ENCODE measurements at places on chromosomes 2 and 18.
A peak's percentile ranks its signal among the peaks of the same experiment; 100 is the strongest.

GRCh38 chr18:9791991-9792390, 83.9 kb downstream of the RAB31 start:
- DNase-seq, result no peak

DNA sequence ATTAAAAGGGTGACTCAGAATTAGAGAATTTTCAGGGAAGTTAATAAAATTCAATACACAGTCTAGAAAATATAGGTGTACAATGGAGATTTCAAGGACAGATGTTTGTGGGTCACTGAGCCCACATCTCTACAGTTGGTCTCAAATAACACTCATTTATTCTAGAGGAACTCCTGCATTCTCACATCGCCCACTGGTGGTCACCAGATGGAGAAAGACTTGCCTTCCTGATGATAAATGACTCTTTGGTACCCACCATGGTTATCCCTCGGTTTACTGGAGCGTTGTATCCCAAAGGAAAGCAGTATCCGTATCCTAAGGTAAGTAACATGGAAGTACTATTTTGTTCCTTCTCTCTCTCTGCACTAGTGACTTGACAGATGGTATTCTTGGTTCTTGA, 1297.1 kb downstream of the DPP10 start:
- no peak for DNase-seq

GRCh38 chr18:58125183-58125582, 81.2 kb downstream of the NEDD4L start:
- peak; percentile 11 for DNase-seq

- peak; percentile 43 for DNase-seq
Observed at GRCh38 chr2:20157193-20157891, 67.6 kb downstream of the SDC1 start.

DNA sequence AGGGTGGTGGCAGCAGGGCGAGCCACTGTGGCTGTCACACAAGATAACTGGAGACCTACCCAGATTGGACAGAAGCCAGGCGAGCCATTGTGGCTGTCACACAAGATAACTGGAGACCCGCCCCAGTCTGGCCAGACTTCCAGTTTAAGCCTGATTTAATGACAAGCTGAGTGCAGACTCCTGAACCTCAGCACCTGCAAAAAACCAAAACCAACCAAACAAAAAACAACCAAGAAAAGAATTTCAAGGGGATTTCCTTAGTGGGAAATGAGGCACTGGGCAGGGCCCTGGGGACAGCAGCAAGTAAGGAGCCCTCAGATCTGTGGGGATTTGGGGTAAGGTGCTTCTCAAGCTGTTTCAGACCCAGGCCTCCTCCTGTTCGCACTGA, 95.2 kb upstream of the BOD1L2 start:
- no peak for DNase-seq

DNA sequence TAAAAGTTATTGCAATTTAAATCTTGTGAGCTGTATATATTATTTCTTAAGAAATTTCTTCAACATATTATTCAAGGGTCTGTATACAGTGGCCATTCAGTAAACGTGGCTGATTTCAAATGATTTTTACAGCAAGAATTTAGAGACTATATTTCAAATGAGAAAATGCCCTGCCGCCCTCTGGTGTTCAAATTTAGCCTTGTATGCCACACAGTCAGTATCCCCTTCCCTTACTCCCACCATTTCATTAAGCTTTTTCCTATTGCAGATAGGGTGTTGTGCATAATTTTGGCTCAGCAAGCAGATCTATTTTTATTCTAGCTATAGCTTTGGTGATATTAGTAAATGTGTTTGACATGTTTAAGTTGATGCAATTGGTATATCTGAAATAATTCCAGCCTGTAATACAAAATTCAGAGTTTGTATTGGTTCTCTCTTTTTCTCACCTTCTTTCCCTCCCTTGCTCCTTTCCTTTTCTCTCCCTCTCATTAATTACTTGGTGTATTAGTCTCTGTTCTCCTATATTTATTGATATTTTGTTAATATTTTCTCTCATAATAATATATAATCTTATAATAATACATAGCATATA, 22.8 kb upstream of the SCN7A start:
- peak; percentile 19 for DNase-seq

DNA sequence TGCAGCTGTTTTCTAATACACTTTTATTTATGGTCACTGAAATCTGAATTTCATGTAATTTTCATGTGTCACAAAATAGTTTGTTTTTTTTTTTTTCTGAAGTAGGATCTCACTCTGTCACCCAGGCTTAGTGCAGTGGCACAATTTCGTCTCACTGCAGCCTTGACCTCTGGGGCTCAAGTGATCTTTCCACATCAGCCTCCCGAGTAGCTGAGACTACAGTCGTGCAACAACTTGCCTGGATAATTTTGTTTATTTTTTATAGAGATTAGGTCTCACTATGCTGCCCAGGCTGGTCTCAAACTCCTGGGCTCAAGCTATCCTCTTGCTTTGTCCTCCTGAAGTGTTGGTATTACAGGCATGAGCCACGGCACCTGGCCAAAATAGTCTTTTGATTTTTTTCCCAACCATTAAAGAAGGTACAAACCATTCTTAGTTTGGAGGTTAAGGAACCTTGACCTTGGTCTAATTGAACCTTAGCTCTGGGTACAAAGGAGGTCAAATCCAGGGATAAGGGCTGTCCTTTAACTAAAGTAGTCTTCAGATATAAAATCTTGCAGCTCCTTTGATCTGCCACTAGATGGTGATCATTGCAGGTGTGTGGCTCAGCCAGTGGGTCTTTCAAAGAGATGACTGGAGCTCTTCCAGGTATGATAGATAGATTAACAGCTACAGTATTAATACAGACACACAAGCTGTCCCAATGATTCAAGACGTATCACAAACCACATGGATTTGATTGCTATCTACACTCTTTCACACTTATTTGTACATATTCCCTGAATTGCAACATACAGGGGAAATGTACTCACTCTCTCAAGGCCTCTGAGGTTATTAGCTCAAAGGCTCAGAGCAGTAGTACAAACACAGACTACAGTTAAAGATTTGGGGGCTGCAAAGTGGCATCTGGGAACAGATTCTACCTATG, 4.7 kb upstream of the KRCC1 start:
- DNase-seq, result peak; percentile 33

GRCh38 chr2:159684796-159685195, 27.5 kb upstream of the MARCHF7 start:
- peak; percentile 62 for DNase-seq

GRCh38 chr2:170101789-170102188, 76.2 kb upstream of the MYO3B start:
- no peak for DNase-seq

- no peak for DNase-seq
Observed at GRCh38 chr2:173050684-173051083, 25.0 kb upstream of the MAP3K20 start.

GRCh38 chr2:216659276-216659675, 26.1 kb downstream of the IGFBP2 start:
- DNase-seq, result no peak

GRCh38 chr2:152097801-152098495, 896 bp downstream of the CACNB4 start:
- no peak for DNase-seq

DNA sequence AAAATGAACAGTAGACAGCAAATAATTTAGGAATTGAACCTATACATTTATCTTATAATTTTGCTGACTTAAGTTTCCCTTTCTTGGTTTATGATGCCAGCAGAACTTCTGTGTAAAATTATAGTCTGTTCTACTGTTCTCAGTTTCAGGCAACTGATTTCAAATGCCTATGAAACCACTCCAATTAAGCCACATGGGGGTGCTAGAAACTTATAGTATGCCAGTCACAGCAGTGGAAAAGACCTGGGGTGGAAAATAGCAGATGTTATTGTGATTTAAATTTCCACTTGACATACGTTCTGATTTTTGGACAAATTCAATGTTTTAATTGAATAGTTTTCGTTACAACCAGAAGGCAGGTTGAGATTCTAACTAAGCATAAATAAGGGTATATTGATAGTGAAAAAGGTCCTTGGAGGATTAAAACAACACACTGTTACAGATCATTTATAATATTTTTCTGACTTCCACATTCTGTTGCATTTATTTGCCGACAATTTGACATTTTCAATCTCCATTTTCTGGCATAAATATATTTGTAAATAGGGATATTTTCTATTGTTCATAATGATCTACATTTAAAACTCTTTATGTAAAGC, 61.4 kb downstream of the CPS1 start:
- peak; percentile 27 for DNase-seq

DNA sequence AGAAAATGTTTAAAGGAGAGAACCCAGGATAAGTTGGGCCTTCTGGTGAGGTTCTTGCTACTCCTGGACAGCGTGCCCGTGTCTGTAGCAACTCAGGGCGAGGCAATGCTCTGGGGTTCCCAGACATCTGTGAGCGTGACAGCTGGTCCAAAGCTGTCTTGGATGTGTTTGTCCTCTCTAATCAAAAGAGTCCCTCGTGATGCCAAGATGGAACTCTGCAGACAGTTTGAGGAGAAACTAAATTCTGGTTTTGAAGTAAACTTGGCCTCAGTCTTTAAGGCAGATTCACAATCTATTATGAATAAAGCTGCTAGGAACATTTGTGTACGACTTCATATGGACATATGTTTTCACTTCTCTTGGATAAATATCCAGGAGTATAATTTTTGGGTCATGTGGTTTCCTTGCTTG, 47.3 kb downstream of the TMEM17 start:
- no peak for DNase-seq

- DNase-seq, result no peak
Observed at GRCh38 chr2:47271054-47272000, 116.2 kb upstream of the STPG4 start.

- DNase-seq, result peak; percentile 41
Observed at GRCh38 chr2:217456016-217456415, 546.8 kb downstream of the TNS1 start.

DNA sequence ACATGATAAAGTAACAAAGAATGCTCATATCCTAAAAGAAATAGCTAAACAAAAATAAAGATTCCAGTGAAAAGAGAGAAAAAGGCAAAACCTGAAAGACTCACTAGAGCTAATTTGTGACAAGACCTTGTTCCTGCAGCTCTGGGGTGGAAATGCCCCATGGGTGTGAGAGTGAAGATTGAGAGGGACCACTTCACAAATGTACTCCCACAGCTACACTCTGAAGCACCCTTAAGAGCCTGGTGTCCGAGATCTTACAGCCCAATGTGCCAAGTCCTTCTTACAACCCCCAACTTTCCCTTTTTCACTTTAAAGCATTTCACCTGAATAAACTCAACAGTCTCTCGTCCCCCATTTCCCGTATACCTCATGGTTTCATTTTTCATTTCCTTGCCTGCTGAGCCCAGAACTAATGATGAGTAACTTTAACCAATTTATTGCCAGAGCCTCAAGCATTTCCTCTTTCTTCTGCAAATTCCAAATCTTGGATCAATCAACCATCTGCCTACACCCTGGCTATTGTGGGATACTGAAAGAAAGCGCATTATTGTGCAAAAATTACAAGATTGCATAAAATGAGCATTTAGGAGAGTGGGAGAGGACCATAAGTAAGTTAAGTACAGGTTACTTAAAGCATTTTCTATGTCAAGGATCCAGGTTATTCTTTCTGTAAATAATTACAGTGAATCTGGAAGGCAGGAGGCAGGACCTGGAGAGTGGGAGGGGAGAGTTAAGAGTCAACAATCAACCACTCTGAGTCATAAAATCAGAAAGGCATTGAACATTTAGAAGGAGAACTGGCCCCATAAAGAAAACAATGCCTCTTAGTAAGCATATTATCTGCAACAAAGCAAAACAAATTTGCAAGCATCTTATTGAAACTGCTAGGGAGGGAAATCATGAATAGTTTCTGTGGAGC, 804.4 kb upstream of the CELF4 start:
- DNase-seq, result no peak

GRCh38 chr2:12050396-12050795, 304.0 kb downstream of the LPIN1 start:
- peak; percentile 86 for DNase-seq

DNA sequence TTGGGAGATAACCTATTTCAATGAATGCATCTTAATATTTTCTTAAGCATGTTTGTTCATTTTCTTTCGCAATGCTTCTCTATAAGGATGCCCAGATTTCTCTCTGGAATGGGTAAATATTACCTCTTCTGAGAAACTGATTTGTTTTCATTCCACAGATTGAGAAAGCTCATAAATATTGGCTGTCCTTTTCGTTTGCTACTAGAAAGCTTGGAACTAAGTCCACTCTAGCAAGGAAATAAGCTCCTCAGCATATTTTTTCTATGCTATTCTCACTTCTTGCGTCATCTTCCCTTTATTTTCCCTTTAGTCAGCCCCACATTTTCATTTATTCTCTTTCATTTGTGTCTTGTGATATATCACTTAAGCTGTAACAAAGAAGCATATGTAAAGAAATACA, 76.3 kb downstream of the ANTXR1 start:
- DNase-seq, result peak; percentile 38

- no peak for DNase-seq
Observed at GRCh38 chr2:24682304-24682703, 110.9 kb downstream of the PTRHD1 start.

- DNase-seq, result no peak
Observed at GRCh38 chr2:166831930-166832329, 56.4 kb upstream of the XIRP2 start.

DNA sequence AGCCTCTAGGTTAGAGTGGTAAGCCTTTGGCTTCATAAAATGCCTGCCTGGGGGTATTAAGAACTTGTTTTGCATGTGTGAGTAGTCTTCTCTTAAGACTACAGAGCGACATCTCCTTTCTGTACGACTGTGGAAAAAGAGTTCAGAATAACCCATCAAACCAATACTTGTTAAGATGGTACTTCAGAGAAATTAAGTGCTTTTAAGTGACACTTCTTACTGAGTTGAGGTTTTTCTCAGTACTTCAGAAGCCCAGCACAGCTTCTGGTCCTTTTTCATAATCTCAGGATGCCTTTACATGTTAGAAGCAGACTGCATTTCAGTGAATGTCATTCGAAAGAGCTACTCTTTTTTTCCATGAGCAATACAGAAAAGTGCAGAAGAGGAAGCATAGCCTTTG, 10.8 kb downstream of the XRCC5 start:
- no peak for DNase-seq

GRCh38 chr18:75323821-75324585, 103.5 kb downstream of the SMIM21 start:
- no peak for DNase-seq

- no peak for DNase-seq
Observed at GRCh38 chr2:98511981-98512380, 67.3 kb downstream of the INPP4A start.

GRCh38 chr2:5387406-5387805, 304.8 kb upstream of the SOX11 start:
- no peak for DNase-seq

DNA sequence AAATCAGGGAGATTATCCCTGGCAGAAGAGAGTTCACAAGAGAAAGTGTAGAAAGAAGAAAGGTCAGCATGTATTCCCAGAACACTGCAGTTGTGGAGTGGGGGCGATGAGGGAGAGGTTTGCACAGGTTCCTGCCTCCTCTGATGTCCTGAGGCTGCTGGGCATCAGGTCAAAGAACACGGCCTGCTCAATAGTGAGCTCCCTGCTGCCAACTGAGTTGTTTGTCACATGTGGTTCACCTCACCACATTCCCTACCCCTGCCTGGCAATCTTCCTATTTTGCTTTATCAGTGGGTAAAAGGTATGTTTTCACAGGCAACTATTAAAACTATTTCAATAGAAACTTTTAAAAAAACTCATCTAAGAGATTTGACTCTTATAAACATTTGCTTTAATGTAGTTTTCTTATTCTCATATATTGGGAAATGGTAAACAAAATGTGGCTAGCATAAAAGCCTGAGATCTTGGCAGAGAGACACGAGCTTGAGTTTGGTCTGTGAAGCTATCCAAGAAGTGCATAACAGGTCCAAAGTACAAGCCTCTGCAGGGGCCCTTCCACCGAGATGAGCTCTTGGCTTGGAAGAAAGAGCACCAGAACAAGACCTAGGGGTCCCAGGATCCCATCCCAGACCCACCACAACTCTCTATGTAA, 123.9 kb upstream of the SRD5A2 start:
- no peak for DNase-seq

GRCh38 chr2:141929331-141930252, 201.2 kb downstream of the LRP1B start:
- peak; percentile 14 for DNase-seq

Measured in fibroblast of skin of scalp (primary cell).